ENCODE measurements at places on chromosomes 2 and 18. TPM values are rescaled to one million over a fixed set of nuclear protein-coding genes. Genes with fewer than 3 reads are reported as not detected.

GRCh38 chr2:63679252-63679855 is 90.6 kb downstream of the MDH1 start:
- DNase-seq, result no peak

IL36G gene
- not detected for total RNA-seq

CDK5R2 gene
- 5.9 TPM for total RNA-seq

ADCYAP1 gene
- total RNA-seq, result 1.2 TPM

CCDC74B gene
- total RNA-seq, result 15.4 TPM

LINC00305 gene
- total RNA-seq, result not detected

BBS5 gene
- total RNA-seq, result 11.2 TPM

LRRC30 gene
- total RNA-seq, result not detected

GRCh38 chr2:44424211-44424610 is 62.5 kb downstream of the CAMKMT start:
- no peak for DNase-seq

DNA sequence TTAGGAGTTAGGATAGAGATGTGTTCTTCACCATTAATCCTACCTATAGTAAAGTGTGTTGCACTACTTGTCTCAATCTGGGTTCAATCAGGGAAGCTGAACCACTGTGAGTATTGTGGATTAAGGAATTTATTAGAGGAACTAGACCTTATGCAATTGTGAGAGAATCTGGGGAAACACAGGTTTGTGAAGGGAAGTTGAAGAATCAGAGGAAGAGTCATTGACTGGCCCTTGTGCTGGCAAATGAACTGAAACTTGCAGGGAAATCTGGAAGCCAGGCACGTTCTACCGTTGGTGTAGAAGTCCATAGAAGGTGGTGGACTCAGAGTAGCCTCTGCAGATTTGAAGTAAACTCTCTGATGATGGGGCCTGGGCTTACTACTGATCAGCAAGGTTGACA is 44.7 kb upstream of the HK2 start:
- no peak for DNase-seq

DNA sequence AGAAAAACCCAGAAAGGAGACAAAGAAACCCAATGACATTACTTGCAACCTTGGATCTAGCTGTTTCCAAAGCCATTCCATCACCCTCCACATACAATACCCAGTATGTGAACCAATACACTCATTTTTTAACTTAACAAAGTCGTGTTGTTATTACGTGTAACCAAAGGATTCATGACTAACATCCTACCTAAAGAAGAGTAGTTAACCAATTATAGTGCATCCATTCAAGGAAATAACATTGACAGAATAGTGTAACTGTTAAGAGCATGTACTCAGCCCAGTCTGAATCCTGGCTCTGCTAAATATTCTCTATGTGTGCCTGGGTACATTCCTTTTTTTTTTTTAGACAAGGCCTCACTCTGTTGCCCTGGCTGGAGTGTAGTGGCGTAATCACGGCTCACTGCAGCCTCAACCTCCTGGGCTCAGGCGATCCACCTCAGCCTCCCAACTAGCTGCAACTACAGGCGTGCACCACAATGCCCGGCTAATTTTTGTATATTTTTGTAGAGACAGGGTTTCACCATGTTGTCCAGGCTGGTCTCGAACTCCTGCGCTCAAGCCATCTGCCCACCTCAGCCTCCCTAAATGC is 9.9 kb downstream of the TLK1 start:
- no peak for DNase-seq

GREB1L gene
- 6.5 TPM for total RNA-seq

DNA sequence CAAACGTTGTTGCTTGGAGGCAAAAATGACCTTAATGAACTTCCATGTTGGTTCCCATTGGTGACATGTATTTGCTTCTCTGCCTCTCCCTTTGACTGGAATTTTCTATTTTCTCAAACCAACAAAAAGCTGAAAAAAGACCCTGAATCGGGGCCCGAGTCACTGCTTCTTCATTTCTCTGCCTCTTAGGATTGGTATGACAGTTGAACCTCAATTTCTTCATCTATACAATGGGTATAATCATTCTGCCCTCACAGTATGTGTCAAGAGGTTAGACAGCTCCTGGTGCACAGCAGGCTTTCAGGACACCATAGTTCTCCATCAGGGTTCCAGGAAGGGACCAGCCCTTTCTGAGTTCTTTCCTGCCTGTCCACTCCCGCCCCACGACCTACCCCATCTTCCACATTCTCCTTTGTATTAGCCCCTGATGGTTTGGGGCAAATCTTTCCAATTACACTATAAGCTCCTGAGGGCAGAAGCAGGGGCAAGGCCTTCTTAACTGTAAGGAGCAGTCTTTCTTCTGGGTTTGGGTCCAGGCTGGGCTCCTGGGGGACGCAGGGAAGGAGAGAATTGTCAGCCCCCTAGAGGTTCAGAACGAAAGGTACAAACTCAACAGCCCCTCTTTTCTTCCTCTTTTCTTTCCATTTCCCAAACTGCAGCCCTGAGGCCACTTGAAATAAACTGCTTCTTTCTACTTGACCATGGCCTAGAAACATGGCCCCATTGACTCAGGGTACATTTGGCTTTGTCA is 6.3 kb upstream of the PKDCC start:
- no peak for DNase-seq

CXCR4 gene
- 34.8 TPM for total RNA-seq

- no peak for DNase-seq
These were observed 366.5 kb upstream of the CRIM1 start for GRCh38 chr2:35989040-35989439.

GRCh38 chr2:9238591-9239326 is 32.1 kb downstream of the ASAP2 start:
- DNase-seq, result no peak

DNA sequence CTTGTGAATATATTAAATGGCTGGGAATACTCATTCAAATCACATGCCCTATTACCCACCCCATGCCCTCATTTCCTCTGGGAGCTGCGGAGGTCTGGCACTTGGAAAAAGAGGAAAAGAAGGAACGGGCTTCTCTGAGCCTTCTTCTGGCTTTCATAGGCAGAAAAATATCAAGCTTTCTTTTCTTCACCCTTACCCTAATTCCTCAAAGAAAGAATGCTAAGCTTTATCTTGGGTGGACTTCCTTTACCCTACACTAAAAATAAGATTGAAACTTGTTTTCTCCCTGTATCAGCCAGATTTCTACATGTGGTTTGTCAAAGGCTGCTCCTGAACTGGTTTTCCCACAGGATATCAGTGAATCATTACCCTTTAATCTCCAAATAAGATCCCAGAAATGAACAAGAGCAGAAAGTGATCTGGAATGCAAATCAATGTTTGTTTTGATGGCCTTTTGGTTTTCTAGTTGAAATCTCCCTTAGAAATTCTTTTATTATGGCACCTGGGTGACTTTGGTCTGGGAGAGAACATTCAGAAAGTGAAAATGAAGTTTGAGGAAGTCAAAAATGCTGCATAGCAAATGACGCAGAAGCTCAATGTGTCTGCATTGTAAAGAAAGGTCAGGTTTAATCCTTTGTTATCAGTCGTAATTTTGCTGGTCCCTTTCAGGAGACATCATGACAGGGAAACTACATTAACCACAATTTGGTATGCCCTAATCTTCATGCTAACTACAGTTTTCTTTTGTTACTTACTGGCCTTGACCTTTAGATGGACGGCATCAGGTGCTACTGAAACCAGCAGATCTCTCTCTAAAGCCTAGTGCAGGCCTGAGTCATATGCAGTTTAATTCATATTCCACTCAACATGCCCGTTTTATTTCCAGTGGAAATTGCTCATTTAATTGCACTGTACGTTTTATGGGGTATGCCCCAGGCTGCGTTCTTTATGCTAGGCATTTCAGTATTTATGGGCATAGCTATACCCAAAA is 46.6 kb upstream of the HNRNPA3 start:
- no peak for DNase-seq

DNA sequence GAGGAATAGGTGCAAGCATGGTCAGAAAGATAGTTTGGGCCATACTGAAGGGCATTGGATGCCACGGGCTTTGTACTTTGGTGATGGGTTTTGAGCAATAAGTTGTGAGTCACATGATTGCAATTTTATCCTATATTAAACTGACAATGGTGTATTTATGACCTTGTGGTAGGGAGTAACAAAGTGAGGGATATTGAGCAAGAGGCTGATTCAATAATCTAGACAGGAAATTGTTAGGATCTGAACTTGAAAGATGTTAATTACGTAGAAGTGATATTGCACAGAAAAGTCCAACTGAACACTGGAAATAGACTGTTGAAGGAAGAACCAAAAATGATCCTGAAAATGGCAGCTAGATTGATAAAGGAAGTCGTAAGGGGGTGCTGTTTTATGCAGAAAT is 46.6 kb upstream of the TCF4 start:
- no peak for DNase-seq

GRCh38 chr2:36711741-36712314 is 15.3 kb downstream of the VIT start:
- DNase-seq, result no peak

RNU2-63P gene
- total RNA-seq, result 4.9 TPM

DNA sequence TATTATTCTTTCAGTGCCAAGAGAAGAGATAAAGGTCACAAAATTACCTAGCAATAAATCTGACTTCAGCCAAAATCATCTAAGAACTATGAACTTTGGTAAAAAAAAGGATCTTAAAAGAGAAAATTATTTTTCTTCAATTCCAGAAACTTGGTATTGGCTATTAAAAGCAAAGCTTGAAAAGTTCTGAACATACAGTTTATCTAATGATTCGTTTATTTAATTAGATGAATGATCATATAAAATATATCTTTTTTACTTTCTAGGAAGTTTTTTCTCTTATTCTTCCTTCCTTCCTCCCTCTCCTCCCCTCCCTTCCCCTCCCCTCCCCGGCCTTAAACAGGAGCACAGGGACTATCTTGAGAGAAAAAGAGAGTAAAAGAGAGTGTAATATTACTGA is 536.1 kb downstream of the SOX11 start:
- DNase-seq, result no peak

MYL12A gene
- 219 TPM for total RNA-seq

COLEC12 gene
- total RNA-seq, result 61.3 TPM

CABYR gene
- total RNA-seq, result 7.8 TPM

DNA sequence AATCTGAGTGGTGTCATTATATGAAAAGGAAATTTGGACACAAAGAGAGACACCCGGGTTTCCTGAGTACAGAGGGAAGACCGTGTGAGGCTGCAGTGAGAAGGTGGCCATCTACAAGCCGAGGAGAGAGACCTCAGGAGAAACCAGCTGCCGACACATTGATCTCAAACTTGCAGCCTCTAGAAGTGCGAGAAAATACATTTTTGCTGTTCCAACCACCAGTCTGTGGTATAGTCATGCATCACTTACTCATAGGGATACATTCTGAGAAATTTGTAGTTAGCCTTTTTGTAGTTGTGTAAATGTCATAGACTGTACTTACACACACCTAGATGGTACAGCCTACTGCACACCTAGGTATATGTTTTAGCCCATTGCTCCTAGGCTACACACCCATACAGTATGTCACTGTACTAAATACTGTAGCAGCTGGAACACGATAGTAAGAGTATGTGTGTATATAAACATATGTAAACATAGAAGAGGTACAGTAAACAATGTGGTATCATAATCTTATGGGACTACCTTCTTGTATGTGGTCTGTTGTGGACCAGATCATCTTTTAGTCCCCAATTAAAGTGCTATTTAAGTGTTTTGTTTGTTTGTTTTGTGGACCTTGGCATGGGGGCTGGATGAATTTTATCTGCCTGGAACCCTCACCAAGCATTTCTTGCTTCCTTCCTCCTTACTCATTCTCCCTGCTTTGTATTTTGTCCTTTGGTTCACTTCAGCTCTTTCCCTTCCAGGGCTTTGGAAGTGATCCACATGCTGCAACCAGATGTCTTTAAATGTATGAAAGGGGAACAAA is 38.3 kb upstream of the SESTD1 start:
- DNase-seq, result no peak

DNA sequence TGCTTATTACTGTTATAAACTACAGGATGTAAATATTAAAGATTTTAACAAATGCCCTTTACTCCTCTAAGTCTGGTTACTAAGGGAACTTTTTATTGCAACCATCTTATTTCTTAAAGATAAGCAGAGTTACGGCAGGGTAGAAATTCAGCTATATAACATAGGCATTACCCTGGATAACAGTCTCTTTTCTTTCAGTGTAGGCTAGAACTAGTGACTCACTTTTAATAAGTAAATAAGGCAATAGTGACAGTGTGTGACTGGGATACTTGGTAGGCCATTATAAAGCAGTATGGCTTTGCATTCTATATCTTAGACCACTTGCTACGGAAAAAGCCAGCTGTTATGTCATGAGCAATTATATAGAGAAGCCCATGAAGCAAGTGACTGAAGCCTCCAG is 1041.0 kb upstream of the NRXN1 start:
- DNase-seq, result no peak

GRCh38 chr2:197378494-197379307 is 56.1 kb downstream of the SF3B1 start:
- DNase-seq, result no peak

DNA sequence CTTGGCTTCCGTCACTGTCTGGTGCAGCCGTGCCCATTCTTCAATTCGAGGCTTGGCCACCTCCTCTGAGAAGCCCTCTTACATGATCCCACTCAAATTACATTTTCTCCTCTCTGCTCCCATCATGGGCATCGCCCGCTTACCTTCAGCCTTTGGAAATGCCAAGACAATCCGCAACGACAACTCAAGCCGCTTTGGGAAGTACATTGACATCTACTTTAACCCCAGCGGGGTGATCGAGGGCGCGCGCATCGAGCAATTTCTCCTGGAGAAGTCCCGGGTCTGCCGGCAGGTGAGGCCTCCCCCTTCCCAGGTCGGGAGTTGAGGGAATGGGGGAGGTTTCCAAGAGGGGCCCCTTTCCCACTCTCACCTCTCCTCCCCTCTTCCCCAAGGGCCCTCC is 38.3 kb downstream of the MYO7B start:
- DNase-seq, result peak; percentile 39

Measured in type B pancreatic cell (in vitro differentiated cells).